ENCODE measurements at places on chromosomes 1 and 21. TPM values are rescaled to one million over a fixed set of nuclear protein-coding genes. Genes with fewer than 3 reads are reported as not detected.

- H3K36me3 ChIP-seq, result no peaks in the 10 kb centered on the region
- DNase-seq, result no peak
- H3K27me3 ChIP-seq, result no peaks in the 10 kb centered on the region
- peaks cover 35% of the 10 kb centered on the region for H3K4me1 ChIP-seq
- H3K27ac ChIP-seq, result peak overlapping the region; percentile 46
These were observed 70.7 kb upstream of the JUN start for GRCh38 chr1:58854576-58854975.

- peaks cover 2% of the 10 kb centered on the region for H3K27me3 ChIP-seq
- no peak overlapping the region for H3K27ac ChIP-seq
- H3K4me3 ChIP-seq, result no peak overlapping the region
- no peaks in the 10 kb centered on the region for H3K36me3 ChIP-seq
- DNase-seq, result no peak
- no peaks in the 10 kb centered on the region for H3K4me1 ChIP-seq
These were observed 8.7 kb downstream of the DNAJC6 start for GRCh38 chr1:65317866-65318653.

DNA sequence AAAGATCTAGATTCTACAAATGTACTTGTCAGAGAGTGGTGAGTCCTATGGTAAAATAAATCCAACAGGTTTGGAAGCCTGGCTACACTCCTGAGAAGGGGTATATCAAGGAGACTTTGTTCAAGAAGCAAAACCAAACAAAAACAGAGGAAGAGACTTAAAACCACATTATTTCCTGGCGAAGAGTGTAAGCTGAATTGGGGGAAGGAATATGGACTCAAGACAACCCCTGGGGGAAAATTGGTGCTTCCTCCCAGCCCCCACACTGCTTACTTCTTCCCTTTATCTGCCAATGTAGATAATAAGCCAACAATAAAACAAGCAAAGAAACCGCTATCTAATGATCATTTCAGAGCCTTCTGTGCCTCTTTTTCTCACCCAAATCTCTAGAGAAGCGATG, 48.4 kb upstream of the ZBTB18 start:
- no peaks in the 10 kb centered on the region for H3K27me3 ChIP-seq
- no peak overlapping the region for H3K4me3 ChIP-seq
- no peak for DNase-seq
- H3K27ac ChIP-seq, result no peak overlapping the region
- peaks cover 10% of the 10 kb centered on the region for H3K4me1 ChIP-seq

DNA sequence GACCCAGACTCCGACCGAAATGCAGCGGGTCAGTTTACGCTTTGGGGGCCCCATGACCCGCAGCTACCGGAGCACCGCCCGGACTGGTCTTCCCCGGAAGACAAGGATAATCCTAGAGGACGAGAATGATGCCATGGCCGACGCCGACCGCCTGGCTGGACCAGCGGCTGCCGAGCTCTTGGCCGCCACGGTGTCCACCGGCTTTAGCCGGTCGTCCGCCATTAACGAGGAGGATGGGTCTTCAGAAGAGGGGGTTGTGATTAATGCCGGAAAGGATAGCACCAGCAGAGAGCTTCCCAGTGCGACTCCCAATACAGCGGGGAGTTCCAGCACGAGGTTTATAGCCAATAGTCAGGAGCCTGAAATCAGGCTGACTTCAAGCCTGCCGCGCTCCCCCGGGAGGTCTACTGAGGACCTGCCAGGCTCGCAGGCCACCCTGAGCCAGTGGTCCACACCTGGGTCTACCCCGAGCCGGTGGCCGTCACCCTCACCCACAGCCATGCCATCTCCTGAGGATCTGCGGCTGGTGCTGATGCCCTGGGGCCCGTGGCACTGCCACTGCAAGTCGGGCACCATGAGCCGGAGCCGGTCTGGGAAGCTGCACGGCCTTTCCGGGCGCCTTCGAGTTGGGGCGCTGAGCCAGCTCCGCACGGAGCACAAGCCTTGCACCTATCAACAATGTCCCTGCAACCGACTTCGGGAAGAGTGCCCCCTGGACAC, 534 bp downstream of the C1orf56 start:
- peak overlapping the region; percentile 89 for H3K27ac ChIP-seq
- H3K4me3 ChIP-seq, result peak overlapping the region; percentile 94
- DNase-seq, result peak; percentile 58
- no peaks in the 10 kb centered on the region for H3K27me3 ChIP-seq
- peaks cover 42% of the 10 kb centered on the region for H3K4me1 ChIP-seq
- peaks cover 27% of the 10 kb centered on the region for H3K36me3 ChIP-seq

DNA sequence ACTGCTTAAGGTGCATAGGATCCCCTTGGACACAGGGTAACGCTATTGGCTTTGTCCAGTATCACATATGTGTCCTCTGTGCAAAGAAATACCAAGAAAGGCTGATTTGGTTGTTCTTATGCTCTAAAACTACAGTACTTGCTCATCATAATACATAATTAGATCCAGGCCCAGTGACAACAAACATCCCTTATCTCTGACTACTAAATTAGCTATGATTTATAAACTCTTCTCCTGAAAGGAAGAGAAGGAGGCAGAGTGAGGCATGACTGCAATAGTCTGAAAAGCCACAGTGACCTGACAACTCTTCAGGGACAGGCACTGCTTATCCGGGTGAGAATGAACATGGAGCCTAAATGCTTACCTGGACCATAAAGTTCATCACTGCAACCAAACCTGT, 30.7 kb downstream of the MGST3 start:
- no peak for DNase-seq
- H3K27ac ChIP-seq, result no peak overlapping the region
- H3K27me3 ChIP-seq, result no peaks in the 10 kb centered on the region
- H3K4me3 ChIP-seq, result no peak overlapping the region
- H3K36me3 ChIP-seq, result peaks cover 74% of the 10 kb centered on the region
- peaks cover 2% of the 10 kb centered on the region for H3K4me1 ChIP-seq

Gene OR6K3
- not detected for total RNA-seq

GRCh38 chr21:40351006-40351405, 483.8 kb downstream of the PCP4 start:
- no peaks in the 10 kb centered on the region for H3K36me3 ChIP-seq
- DNase-seq, result no peak
- no peak overlapping the region for H3K27ac ChIP-seq
- no peak overlapping the region for H3K4me3 ChIP-seq

Gene CDK18
- 2.6 TPM for total RNA-seq

DNA sequence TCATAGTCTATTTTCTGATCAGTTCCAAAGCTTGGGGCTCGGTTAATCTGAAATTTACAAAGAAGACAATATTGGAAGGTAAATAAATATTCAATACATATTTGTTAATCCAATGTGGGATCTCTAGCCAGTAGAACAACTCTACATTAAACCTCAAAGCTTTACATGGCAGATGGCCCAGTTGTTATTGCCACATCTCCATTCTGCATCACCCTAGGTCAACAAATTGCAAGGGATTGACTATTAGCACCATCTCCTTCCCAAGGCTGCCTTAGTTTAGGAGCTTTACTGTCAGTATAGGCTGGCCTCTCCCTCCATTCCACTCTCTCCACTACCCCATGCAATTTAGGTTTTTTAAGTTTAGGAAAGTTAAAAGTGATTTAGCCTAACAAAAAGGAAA, 69.7 kb downstream of the TTLL7 start:
- H3K4me3 ChIP-seq, result no peak overlapping the region
- no peak for DNase-seq
- H3K4me1 ChIP-seq, result no peaks in the 10 kb centered on the region
- H3K27ac ChIP-seq, result no peak overlapping the region

DNA sequence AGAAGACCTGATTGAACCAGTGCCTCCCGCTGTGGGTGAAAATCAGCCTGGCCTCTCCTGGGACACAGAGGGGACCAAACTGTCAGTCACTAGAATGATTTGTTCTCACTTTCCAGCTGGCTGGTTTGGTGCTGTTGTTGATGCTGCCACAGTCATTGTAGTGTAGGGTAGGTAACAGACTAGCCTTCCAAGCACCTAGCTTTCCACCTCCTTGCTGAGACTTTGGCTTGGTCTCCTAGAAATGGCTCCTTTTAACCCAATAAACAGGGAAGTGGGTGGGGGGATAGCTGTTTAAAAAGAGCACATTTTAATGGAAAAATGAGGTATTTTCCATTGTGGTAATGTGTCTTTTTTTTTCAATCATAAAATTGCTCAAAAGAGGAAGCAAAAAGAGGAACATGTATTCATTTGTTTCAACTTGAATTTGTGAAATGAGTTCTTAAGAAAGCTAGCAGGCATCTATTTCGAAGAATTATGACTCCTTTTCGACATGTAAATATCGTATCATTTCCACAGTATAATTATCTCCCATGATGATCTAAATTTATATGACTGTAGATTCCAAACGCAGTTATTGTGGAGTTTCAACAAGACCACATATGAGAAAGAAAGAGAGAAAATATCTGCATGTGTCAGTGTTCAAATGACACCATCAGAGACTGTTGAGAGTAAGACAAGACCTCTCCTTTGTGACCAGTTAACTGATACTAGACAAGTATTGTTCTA, 190.1 kb downstream of the HLX start:
- peak overlapping the region; percentile 75 for H3K4me3 ChIP-seq
- H3K27ac ChIP-seq, result peak overlapping the region; percentile 99
- DNase-seq, result peak; percentile 59
- peaks cover 85% of the 10 kb centered on the region for H3K4me1 ChIP-seq
- H3K36me3 ChIP-seq, result peaks cover 8% of the 10 kb centered on the region
- H3K27me3 ChIP-seq, result no peaks in the 10 kb centered on the region

GRCh38 chr1:7902478-7903085, 38.1 kb downstream of the TNFRSF9 start:
- peaks cover 4% of the 10 kb centered on the region for H3K36me3 ChIP-seq
- no peaks in the 10 kb centered on the region for H3K27me3 ChIP-seq
- H3K4me3 ChIP-seq, result peak overlapping the region; percentile 56
- peak; percentile 42 for DNase-seq
- H3K4me1 ChIP-seq, result peaks cover 4% of the 10 kb centered on the region

Gene FCRL2
- 51.6 TPM for total RNA-seq

Gene S100A7A
- not detected for total RNA-seq

DNA sequence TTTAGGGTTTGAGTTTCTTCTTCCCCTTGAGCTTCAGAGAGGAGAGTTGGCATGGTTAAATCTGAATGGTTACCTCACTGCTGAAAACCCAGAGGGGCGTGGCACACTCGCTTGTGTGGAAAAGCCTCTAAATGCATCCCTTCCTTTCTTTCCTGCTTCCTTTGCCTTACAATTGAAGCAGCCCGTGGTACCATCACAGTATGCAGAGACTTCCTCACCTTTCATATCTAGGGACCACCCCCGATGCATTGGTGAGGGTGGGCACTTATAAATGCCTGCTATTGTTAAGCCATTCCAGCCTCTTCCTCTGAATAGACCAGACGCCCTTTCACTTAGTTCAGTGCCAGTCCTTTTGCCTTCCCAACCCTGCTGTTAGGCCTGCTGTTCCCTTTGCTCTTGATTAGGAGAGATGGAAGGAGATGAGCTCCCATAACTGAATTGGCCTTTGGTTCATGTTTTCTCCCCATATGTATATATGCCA, 21.9 kb upstream of the LAX1 start:
- H3K27ac ChIP-seq, result peak overlapping the region; percentile 10
- H3K4me3 ChIP-seq, result no peak overlapping the region
- peaks cover 4% of the 10 kb centered on the region for H3K36me3 ChIP-seq

GRCh38 chr1:41571041-41571440, 86.6 kb upstream of the EDN2 start:
- no peak for DNase-seq
- peaks cover 37% of the 10 kb centered on the region for H3K36me3 ChIP-seq
- H3K27ac ChIP-seq, result no peak overlapping the region
- H3K4me3 ChIP-seq, result no peak overlapping the region

DNA sequence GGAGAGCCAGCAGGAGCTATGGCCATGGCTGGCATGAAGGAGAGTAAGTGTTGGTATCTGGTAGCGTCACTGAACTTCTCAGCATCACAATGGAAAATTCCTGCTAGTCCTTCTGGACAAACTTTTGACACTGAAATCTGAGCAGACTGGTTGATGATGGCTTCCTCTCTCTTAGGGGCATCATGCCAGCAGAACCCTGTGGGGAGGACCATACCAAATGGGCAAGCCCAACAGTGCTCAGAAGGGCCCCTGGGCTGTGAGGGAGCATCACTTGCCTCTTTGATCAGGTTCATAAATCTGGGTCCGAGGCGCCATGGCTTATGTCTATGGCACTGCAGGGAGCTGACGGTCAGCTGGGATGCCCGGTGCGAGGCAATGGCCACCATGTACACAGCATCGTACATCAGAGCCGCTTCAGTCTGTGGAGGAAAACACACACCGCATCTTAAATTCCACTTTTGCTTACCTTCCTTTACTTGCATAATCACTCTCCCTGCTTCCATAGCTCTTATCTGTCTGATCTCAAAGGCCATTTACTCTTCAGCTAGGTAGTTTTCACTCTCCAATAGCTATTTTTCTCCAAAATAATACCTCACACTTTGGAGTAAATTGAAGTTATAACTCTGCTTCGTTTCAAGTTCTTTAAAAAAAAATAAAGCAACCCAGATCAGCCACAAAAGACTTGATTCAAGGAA, 297.1 kb downstream of the GRIK1 start:
- no peaks in the 10 kb centered on the region for H3K36me3 ChIP-seq
- H3K4me1 ChIP-seq, result peaks cover 32% of the 10 kb centered on the region
- H3K27ac ChIP-seq, result no peak overlapping the region
- DNase-seq, result no peak
- H3K27me3 ChIP-seq, result no peaks in the 10 kb centered on the region
- no peak overlapping the region for H3K4me3 ChIP-seq

DNA sequence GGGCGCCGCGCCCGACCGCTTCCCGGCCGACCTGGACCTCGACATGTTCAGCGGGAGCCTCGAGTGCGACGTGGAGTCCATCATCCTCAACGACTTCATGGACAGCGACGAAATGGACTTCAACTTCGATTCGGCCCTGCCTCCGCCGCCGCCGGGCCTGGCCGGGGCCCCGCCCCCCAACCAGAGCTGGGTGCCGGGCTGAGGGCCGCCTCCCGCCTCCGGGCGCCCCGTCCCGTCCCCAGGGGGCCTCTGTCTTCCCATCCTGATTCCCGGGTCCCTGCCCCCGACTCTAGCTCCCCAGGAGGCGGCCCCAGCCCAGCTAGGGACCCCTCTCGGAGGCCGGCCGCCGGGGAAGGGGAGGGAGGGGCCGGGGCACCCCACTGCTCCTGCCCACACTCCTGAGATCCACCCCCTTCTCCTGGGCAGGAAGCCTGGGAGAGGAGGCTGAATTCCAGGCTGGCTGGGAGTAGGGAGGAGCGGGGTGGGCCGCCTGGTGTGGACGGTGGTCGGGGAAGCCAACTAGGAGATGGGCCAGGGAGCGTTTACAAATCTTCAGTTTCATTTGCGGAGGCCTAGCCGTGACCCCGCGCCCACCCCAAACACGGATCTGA, 21.4 kb downstream of the FOXO6 start:
- peak overlapping the region; percentile 42 for H3K4me3 ChIP-seq
- no peak overlapping the region for H3K27ac ChIP-seq
- no peak for DNase-seq
- H3K36me3 ChIP-seq, result no peaks in the 10 kb centered on the region

GRCh38 chr1:41296506-41296905, 54.4 kb upstream of the SCMH1 start:
- no peaks in the 10 kb centered on the region for H3K4me1 ChIP-seq
- no peak overlapping the region for H3K27ac ChIP-seq
- no peak overlapping the region for H3K4me3 ChIP-seq
- no peak for DNase-seq
- H3K36me3 ChIP-seq, result no peaks in the 10 kb centered on the region

Gene CFAP74
- total RNA-seq, result not detected

Gene PRDX1
- total RNA-seq, result 351 TPM

GRCh38 chr1:97145321-97145956, 423.9 kb downstream of the PTBP2 start:
- DNase-seq, result no peak
- no peaks in the 10 kb centered on the region for H3K4me1 ChIP-seq
- no peak overlapping the region for H3K27ac ChIP-seq
- H3K4me3 ChIP-seq, result no peak overlapping the region
- no peaks in the 10 kb centered on the region for H3K27me3 ChIP-seq
- no peaks in the 10 kb centered on the region for H3K36me3 ChIP-seq

Gene OPTC
- not detected for total RNA-seq
